Right kidney (tissue), 9 donors: ENCODE measurements at places on chromosomes 16 and 17.

DNA sequence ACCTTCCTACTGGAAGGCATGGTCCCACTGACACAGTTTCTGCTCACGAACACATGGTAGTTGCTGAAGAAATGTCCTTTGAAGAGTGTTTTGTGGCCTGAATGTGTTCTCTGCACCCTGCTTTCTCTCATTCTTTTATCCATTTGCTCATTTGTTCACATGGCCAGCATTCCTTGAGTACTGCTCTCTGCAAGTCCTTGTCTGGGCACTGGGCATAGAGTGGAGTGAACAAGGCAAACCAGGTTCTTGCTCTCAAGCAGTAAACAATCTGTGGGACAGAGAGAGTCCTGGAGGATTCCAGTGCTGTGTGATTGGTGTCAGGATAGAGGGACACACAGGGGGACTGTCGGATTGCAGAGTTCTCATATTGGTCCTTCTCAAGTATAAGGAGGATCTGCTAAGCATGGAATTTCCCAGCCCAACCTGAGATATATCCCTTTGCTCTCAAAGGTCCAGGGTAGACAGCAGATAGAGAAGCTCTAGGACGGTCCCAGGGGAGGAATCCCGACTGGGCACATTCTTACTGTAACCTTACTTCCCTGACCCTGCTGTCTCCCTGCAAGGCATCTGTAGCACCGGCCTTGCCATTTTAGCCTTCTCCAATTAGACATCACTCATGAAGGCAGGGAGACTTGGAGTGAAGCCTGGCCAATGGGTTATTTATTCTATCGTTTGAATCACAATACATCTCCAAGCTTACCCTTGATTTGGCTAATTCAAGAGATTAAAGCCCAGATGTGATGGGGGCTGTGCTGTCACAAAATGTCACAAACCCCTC lies 32.3 kb downstream of the ARL4D start:
- DNase-seq, result no peak

DNA sequence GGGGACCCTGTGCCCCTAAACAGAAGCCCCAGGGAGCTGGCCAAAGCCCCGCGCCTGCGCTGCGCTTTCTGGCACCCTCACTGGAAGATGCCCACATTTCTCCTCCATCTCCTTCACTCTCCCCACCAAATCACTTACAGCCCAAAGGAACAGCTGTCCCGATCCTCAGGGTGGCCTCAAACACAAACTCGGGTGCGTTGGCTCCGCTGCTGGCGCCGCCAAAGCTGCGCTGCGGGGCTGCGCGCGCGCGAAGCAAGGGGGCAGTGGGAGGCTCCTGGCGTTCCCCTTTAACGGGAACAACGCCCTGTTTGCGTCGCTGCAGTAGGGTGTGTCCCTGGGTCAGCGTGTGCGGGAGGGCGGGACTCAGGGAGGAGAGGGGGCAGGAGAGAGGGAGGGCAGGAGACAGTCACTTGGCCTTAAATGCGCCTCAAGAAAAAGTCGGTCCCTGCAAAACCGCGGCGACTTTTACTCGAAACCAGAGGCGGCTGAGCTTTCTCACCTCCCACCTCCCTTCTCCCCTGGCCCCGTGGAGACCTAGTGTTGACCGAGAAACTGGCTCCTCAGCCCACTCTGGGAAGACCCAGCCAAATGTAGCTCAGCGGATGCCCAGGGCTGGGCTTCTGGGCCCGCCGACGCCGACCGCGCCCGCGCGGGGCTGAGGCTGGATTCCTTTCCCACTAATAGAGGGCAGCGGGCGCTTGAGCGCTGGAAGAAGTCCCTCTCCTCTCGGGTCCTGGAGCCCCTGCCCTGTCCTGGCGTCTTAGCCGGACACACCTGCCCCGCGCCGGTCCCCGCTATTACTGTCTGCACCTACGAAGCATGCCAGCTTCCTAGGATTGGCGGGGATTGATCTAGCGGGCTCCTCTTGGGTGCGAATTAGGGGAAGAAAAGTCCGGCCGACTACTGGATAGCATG lies 2.6 kb downstream of the PMP22 start:
- DNase-seq, result peak; percentile 81

DNA sequence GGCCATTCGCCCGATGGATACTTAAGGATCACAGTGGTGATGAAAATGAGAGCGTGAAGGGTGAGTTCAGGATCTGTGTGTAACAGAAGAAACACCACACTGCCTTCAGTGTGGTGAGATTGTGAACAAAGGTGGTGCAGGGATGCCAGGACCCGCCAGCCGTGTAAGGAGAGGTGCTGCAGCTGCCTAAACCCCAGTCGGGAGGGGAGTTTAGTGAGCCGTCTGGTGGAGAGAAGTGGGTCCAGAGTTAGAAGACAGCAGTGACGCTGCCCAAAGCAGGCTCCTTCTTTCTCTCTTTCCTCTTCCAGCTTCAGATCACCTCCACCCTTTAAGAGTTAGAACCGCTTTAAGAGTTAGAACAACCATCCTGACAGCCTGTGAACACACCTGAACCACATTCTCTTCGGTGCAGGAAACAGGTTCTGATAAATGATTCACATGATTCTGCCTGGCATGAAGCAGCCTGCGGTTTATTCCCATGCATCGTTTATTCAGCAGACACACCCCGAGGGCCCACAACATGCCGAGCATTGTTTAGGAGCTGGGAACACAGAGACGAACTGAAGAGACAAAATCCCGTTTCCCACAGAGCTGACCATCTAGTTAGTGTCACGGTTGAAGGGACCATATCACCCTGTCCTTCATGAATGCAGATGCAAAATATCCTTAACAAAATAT lies 84.0 kb upstream of the DNAH17 start:
- no peak for DNase-seq

DNA sequence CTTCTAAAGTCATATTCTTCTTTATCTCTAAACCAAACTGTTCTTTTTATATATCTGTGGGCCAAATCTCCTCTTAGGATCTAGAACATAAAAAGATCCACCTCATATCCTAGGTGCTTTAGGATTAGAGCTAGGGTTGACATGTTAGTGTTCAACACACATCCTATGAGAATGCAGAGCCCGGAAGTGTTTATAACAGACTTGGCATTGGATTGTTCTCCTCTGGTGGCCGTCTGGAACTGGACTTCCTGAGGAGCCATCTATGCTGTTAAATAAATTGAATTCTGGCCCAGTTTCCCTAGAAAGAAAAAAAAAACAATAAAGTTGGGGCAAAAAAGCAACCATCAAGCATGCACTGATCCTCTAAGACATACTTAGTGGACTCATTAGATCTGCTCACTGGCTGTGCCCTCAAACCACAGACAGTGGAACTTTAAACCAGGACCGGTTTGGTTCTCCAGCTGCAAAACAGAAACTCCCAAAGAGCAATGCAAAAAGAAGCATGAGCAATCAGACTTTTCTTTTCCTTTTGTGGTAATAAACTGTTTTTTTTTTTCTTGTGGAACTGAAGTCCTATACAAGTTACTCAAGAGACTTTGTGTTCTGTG lies 182.5 kb downstream of the ZNF18 start:
- no peak for DNase-seq

DNA sequence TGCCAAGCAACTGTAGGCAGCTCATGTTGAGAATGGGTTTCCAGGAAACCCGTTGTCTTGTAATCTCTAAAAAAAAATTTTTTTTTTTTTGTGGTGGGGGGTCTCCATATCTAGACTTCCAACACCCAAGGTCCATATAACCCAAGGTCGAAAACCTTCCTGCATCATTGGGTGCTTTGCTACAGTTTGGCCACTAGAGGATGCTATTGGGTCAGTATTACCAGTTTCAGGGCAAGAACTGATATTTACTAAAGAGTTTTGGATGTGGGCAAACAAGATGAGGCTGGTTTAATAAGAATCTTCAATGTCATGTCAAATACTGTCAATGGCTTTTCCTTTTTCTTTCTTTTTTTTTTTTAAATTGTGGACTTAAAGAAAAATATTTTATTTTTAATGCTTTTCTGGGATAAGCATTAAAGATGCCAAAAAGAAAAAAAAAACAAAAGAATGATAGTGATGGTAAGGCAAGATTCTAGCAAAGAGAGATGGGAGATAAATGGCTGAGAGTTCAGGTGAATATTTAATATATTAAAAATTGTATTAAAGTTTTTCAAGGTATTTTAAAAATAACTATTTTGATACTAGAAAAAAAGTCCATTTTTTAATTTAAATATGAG lies 62.2 kb downstream of the DHRS7C start:
- peak; percentile 40 for DNase-seq

DNA sequence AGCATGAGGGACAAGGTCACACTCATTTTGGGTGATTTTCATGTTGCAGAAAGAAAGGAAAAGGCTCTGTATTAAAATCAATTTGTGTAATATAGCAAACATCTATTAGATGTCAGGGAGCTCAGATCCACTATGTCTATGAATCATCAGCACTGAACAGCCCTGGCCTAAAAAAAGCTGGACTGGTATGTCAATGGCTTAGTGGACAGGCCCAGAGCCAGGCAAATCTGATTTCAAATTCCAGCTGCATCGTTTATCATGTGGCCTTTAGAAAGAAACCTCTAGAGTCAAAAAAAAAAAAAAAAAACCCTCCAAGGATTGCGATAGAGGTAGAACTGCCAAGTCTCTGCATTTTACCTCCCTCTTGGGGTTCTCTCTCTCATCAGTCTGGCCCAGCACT lies 5.4 kb downstream of the GAS7 start:
- no peak for DNase-seq

DNA sequence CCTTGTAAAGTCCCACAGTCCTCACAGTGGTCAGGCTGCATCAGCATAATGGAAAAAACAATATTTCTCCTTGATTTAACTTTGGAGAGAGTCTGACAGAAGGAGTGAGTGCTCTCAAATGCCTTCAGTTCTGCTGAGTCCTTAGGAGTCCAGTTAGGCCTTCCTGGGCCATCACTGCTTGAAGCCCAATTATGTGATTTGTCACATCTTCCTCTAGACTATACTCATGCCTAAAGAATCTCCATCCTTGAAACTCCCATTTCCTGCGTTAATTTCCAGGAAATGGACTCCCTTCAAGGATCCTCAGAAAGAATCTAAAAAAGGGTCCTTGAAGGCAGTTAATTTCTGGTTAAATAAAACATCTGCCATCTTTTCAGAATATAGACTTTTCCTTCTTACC lies 52.8 kb downstream of the SLFN5 start:
- DNase-seq, result no peak

DNA sequence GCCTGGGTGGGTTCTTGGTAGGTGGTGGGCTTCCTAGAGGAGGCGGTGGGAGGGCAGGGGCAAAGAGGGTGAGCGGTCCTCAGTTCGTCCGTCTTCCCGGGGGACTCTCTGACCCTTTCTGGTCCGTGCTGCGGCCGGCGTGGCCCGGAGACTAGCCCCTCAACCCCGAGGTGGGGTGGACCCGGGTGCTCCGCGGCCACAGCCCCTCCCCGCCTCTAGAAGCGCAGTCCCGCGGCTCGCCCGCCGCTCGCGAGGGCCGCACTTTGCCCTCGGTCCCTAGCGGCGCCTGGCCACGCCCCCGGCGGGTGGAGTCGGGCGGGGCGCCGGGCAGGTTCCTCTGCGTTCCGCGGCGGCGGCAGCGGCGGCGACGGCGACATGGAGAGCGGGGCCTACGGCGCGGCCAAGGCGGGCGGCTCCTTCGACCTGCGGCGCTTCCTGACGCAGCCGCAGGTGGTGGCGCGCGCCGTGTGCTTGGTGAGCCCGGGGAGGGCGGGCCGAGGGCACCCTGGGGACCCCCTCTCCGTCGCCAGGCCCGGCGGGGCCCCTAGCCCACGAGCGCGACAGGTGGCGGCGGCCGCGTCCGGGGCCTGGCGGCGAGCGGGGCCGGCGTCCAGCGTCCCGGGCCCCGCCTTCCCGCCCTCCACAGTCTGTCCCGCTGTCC lies at the start of gene SYNGR2:
Gene SYNGR2, plus strand, starts transcription at position 340 of the 661 bp plus-strand sequence. Its CDS starts 36 bp downstream, at position 376.
- DNase-seq, result peak; percentile 86

- no peak for DNase-seq
These were observed 12.9 kb downstream of the SCNN1G start for GRCh38 chr16:23195366-23195978.

DNA sequence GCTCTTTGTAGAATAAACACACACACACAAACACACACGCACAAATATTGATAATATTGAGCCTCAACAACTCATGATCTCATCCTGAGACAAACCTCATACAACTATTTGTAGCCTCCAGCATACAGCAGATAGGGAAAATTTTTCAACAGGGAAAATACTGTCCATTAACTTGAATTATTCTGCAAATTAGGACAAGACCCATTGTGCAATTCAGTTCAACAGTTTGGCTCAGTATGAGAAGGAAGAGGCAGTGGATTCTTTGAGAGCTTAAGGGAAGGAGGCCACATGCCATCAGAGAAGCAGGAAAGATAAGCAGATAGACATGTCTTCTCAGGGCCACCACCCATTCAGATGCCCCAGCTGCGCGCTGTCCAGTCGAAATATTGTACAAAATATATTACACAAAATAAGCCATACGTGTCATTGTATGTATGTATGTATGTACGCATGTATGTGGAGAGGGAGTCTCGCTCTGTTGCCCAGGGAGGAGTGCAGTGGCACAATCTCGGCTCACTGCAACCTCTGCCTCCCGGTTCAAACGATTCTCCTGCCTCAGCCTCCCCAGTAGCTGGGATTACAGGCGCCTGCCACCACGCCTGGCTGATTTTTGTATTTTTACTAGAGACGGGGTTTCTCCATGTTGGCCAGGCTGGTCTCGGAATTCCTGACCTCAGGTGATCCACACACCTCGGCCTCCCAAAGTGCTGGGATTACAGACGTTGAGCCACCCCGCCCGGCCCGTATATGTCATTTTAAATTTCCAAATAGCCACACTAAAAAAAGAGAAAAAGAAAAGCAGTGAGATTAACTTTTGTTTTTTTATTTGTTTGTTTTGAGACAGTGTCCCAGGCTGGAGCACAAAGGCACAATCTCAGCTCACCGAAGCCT lies 1.8 kb downstream of the ZC3H7A start:
- no peak for DNase-seq

- DNase-seq, result no peak
These were observed 127.3 kb downstream of the GAS7 start for GRCh38 chr17:10071141-10071540.
